NCI-H1092 treated with DMSO at 0.1 percent for 48 hours (cell line): ENCODE measurements at places on chromosomes 6 and 20.

GRCh38 chr6:129655334-129655733 is 54.6 kb downstream of the ARHGAP18 start:
- DNase-seq: no peak

DNA sequence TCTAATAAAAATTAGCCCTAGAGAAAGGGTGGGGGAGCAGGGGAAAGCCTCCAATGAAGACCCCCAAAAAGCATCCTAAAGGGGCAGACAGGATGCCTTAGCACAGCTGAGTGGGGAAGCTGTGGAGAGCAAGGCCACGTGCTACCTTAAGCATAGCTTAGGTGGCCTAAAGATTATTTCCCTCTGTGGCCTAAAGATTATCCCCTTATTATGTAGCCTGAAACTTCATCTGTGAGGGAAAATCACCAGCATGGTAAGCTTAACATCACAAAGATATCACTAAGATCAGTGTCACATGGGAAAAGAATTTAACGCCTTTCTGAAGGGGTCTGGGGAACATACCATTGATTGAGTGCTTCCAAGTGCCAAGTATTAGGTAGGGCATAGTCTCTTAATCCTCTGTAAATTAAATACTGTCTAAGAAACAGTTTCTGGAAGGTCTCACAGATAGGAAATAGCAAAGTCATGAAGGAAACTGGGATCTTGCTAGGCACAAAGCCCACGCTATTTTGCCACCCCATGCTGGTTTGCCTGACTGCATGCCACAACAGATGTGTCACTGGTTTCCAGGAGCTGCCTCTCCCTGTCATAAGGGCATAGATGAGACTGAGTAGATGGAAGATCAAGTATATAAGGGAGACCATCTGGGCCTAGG is 170.0 kb downstream of the HACE1 start:
- no peak for DNase-seq

- no peak for DNase-seq
Measured at GRCh38 chr6:135163440-135163738, 17.7 kb upstream of the MYB start.

DNA sequence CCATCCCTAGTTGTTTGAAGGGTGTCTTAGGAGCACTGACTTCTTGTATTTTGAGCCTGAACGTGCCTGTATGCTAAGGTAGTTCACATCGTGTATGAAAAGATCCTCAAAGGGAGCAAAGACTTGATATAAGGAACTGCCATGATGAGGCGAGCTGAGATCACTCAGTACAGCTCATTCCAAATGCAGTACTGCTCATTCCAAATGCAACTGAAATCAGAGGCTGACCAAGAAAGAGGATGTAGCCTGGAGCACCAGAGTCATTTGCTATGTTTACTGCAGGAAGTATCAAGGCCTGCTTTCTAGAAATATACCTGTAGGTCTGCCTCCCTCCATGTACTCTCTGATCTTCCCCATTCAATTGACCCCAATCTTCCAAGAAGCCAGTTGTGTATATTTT is 832.2 kb downstream of the EYS start:
- DNase-seq: no peak
